Stimulated activated CD8-positive, alpha-beta memory T cell treated with anti-CD3 and anti-CD28 coated beads, Interleukin-15, amount 100 ng/mL, for 24 hours (primary cell): ENCODE measurements at places on chromosomes 11 and 22.

GRCh38 chr11:22677153-22677903, 10.9 kb downstream of the GAS2 start:
- DNase-seq, result no peak

DNA sequence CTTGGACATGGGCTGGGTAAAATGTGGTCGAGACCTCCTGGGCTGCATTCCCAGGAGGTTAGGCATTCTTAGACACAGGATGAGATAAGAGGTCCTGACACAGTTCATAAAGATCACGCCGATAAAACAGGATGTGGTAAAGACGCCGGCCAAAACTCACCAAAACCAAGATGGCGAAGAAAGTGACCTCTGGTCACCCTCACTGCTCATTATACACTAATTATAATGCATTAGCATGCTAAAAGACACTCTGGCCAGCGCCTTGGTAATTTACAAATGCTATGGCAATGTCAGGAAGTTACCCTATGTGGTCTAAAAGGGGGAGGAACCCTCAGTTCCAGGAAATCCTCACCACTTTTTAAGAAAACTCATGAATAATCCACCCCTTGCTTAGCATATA, 983.3 kb downstream of the OPCML start:
- no peak for DNase-seq

DNA sequence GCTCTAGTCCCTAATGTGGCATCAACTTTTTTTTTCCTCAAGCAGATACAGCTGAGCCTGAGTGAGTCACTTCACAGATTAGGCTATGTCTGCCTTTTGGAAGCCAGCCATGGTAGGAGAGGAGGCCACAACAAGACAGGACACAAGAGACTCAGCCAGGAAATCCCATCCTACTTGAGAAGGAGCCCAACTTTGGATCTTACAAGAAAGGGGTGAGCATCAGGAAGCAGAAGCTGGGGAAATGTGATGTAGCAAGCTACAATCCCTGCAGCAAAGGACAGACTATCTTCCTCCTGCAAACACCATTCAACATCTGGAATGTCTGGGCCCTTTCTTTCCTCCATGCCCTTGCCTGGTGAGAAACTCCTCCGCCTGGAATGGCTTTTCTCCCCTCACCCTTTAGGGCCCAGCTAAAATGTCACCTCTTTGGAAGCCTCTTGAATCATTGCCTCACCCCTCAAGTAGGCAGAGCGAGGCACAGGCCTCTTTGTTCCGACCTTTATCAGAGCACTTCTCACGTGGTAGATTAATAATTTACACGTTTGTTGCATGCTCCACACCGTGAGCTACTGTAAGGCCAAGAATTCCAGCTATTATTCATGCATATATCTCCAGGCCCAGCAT, 156.4 kb upstream of the PITPNB start:
- DNase-seq, result no peak

GRCh38 chr11:64908766-64909165, 8.2 kb downstream of the ATG2A start:
- DNase-seq, result no peak

GRCh38 chr22:42808521-42808920, 48.6 kb downstream of the ARFGAP3 start:
- DNase-seq, result no peak

DNA sequence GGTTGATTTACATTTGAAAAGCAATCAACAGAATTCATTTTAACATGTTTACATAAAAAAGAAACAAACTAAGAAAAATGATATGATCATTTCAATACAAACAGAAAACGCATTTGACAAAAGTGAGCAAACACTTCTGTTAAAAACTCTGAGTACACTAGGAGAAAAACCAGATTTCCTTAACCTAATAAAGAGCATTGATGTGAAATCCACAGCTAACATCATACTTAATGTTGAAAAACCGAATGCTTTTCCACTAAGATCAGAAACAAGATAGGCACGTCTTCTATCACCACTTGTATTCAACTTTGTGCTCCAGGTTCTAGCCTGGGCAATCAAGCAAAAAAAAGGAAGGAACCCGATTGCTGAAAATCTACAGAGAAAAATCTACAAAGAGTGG, 227.6 kb downstream of the SBF2 start:
- no peak for DNase-seq

- no peak for DNase-seq
These were observed 99.1 kb downstream of the CD44 start for GRCh38 chr11:35237860-35238715.

GRCh38 chr11:31844351-31844750, 33.2 kb upstream of the PAX6 start:
- DNase-seq, result no peak

DNA sequence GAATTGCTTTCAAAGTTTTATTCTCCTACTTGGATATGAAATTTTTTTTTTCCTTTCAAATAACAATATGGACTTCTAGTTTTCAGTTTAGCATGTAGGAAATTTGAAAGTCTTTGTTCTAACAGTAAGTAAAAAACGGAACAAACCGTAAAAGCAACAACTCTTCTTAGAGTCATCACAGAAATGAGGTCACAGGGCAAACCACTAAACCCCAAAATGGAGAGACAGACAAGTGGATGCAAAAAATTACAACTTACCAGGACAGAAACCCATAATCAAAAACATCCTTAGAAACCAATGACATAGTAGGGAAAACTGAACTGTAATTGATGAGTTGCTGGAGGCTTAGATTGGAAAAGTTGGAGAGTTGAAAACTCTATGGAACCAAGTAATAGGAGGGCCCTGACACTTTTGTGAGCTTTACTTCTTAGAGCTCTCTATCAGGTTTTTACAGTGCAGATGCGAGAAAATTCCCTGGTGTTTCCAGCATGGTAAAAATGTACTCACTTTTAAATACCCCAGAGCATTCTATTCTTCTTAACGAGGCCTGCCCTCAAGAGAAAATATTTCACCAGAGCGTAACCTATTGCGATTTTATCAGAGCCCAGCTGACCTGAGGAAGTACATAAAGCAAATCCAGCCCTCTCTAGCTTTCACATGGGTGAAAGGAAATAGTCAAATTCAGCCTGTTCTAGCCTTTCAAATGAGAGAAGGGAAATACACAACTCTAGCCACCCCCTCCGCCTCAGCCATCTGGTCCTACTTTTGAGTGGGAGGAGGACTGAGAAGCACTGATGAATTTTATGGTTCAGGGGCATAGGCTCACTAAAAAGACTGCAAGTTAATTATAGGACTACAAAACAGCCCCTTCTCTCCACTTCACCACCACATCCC, 39.1 kb downstream of the CASP12 start:
- DNase-seq, result no peak

DNA sequence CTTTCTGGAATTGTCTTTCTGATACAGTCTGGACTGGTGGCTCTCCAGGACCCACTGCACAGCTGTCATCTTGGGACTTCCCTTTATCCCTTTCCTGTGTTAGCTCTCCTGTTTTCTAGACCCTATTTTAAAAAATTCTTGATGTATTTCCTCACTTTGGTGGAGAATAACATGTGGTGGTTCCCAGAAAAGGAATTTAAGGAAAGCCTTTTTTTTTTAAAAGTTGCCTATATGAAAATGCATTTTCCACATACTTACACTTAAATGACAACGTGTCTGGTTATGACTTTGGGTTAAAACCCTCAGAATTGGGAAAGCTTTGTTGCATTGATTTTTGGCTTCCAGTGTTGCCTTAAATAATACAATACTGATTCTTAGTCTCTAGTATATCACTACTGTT, 400.7 kb downstream of the TMEM135 start:
- DNase-seq, result no peak

DNA sequence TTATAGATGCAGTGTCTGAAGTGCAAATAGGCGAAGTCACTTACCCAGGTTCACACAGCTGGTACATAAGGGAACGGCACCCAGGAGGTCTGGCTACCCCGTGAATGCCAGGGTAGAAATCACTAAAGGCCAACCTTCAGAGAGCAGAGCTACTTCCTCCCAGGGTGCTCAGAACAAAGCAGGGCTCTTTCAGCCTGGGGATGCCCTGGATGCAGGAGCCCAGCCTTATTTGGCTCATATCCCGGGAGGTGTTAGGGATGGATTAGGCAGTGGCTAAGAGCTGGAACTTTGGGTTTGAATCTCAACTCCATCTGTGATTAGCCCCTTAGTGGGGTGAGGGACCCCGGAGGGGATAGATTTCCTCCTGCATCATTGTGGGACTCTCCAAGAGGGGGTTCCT, 33.1 kb upstream of the ASPHD2 start:
- no peak for DNase-seq

GRCh38 chr11:98358551-98358950, 662.2 kb upstream of the CNTN5 start:
- no peak for DNase-seq
